ENCODE measurements at places on chromosomes 3 and 15.

GRCh38 chr3:62559831-62560445 is 186.6 kb upstream of the FEZF2 start:
- ATAC-seq: no peak

- ATAC-seq: no peak
Measured at GRCh38 chr15:36982430-36982829, 117.9 kb downstream of the MEIS2 start.

DNA sequence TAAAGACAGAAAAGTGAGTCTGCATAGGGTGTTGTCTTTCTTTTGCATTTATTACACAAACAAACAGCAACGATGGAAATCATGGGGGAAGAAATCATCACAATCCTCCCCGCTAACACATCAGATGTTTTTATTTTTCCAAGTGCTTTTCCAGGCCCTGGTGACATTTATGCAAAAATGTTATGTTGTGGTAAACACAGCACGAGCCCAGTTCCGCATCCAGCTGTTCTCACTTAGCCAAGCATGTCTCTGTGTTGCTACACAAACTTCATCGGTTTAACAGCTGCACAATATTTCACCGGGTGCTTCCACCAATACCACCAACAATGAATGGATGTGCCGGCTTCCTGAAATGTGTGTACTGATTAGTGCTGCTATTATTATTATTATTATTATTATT is 53.7 kb upstream of the ABHD17C start:
- ATAC-seq: no peak

DNA sequence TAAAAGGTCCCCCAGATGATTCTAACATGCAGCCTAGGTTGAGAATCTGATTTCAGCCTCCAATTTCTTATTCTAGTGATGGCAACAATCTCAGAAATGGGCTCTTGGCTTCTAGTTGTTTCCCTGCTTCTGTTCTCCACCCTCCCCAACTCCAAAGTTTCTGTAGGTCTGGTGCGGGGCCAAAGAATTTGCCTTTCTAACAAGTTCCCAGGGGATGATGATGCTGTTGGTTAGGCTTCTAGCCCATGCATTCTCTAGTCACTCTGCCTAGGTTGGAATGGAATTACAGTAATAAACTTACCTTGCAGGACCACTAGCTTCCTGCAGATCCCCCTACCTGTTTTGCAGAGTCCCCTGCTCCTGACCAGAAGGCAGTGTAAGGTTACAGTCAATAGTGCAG is 103.2 kb upstream of the PPP2R3A start:
- ATAC-seq: no peak

DNA sequence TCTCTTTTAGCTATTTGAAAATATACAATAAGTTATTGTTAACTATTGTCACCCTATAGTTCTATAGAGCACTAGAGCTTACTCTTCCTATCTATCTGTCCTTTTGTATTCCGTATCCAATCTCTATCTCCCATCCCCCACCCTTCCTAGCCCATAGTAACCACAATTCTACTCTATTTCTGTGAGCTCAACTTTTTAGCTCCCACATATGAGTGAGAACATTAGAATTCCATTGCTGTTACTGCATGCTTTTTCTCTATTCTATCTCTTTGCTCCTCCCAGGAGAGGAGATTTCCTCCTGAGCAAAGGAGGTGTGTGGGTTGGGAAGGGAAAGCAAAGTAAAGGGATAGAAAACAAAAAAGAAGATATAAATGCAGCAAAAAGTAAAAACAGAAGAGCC is 105.6 kb upstream of the SLC4A7 start:
- ATAC-seq: no peak

GRCh38 chr3:100910986-100911385 is 82.2 kb downstream of the ABI3BP start:
- ATAC-seq: no peak

GRCh38 chr15:60831540-60831939 is 352.6 kb upstream of the ICE2 start:
- no peak for ATAC-seq

DNA sequence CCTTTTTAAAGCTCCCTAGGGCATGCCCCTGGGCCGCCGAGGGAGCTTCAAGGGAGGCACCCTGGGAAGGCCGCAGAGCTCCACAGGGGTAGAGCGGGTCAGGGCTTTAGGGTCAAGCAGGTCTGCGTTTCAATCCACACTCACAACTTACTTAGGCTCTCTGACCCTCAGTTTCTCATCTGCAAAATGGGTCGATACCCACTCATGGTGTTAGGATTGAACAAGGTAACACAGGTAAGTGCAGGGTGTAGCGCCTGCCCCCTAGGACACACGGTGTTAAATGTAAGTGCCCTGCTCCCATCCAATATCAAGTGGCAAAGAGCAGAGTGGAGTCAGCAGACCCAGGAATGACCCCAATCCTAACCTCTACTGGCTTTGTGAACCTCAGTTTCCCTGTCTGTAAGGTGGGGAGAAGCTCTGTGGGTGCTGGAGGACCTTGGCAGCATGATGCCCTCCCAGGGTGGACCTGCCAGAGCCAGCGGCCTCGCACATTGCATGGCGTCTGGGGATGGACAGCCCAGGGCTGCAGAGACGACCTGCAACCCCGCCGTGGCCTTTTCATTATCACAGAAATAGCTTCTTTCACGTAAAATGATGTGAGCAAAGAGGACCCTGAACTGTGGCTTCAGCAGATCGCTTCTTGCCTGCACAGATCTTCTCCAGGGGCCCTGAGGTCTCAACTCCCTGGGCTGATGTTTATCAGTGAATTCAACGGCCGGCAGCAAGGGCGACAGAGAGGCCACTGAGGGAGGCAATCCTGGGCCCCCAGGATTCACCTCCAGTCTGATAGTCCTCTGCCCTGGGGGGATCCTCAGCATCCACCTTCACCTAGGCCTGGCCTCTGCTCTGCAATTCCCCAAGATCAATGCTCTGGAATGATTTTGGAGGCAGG is 138.5 kb downstream of the CHSY1 start:
- ATAC-seq: no peak

- ATAC-seq: no peak
Measured at GRCh38 chr3:11602886-11603527, 40.7 kb downstream of the VGLL4 start.

GRCh38 chr3:116166121-116166520 is 279.2 kb downstream of the LSAMP start:
- ATAC-seq: no peak

DNA sequence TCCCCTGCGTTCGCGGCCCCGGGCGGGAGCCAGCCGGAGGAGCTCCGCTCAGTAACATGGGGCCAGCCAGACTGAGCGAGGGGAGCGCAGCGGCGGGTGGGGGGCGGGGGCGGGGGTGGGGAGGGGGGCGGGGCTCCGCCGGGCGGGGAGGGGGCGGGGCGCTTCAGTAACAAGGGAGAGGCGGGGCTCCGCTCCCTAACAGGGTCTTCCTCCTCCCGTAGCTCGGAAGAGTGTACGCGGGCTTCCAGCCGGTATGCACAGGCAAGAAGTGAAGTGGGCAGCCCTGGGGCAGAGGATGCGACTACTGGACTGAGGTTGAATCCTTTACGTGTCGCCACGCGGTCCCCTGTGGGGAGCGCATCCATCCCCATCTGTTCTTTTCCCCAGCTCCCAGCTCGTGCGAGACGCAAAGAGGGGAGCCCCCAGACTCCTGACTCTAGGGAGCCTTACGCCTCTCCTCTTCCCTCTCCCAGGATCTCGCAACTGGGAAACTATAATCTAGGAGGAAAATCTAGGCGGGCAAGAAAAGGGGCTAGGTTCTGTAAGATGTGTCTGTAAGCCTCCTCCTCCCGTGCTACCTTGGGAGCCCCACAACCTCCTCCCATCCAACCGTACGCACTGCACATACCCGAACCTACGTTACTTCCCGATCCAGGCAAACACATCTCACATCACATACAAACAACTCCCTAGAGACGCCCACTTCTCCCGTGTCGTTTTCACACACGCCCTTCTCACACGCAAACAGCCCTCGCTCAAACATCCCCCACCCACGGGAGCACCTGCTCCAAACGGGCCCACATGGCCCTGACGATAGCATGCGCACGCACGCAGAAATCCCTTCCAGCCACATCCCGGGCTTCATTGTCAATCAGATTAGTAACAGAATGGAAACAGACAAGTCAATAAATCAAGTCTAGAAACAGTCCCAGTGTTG is at the start of gene SHF:
Gene SHF (minus strand): TSS at position 73 of the 937 bp plus-strand sequence. CDS start 15 bp downstream, at position 58.
- peak; percentile 30 for ATAC-seq

DNA sequence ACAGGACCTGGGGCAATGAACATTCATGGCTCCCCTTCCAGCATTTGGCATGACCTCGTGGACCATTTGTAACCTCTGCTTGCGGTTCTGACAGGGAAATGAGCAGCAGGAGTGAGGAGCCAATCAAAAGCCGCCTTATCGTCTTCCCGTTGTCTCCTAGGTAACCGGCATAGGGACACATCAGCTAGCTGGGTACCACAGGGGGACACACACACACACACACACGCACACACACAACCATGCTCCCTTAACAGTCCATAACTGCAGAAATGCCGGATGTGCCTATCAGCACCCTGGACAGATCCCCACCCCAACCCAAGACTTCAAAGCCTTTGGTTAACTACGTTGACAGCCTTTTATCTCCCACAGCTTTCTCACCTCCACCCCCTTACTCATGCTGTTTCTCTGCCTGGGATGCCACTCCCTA is 53.4 kb upstream of the CCDC174 start:
- ATAC-seq: no peak

GRCh38 chr3:43388175-43388574 is 101.8 kb downstream of the SNRK start:
- no peak for ATAC-seq

DNA sequence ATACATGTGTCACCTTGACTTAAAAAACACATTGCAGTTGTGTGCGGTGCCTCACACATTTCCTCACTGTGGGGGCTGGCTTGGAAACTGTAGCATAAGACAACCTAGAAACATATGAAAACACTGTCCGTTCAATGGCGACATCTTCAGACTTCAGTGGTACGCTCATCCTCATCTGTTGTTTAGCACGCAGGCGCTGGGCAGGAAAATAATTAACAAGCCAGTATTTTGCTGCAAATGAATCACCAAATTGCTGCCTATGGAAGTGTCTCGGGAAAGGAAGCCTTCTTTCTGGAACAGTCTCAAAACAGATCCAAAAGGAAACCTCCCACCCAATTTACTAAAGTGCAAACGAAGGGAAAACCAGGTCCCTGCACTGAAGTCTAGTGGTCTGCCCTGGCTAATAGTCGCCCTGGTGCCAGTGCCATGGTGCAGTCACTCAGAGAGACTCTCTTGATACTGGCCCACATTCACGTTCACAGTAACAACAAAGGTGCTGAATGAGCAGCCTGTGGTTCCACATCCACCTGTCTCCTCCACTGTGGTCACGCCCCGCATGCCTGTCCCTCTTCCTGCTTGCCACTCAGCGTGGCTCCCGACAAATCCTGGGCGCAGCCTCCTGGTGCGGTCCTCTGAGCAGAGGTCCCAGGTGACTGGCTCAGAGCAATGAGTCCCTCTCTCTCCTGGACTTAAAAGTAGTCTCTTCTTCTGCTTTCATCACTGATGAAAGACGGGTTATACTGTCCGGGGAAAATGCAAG is 35.6 kb upstream of the MUC13 start:
- ATAC-seq: no peak

DNA sequence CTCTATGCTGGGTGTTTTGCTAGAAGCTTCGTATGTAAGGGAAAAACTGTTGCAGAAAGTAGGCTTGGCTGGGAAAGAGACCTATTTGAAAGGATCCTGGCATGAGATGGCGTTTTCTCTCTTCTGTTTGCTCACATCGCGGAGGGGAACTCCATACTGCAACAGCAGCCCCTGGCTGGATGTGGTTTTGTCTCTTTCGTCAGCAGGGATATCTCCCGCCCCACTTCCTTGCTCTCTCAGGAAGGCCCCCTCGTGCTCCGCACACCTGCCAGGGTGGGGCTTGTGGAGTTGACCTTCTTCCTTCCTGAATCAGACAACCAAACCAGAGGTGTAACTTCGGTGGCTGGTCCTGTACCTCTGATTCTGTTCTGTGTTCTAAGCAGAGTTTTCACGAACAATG is 26.4 kb upstream of the MYZAP start:
- peak; percentile 27 for ATAC-seq

DNA sequence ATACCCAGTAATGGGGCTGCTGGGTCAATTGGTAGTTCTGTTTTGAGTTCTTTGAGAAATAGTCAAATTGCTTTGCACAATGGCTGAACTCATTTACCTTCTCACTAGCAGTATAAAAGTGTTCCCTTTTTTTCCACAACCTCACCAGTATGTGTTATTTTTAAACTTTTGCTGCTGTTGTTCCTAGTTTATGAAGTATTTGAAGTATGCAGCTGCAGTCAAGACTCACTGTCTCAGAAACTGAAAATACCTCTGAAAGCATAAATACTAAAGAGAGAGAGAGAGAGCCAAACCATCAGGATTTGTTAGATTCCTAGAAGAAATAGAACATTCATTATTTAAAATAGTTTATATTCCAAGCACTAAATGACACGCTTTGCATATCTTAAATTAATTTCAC is 764.2 kb downstream of the NTRK3 start:
- no peak for ATAC-seq

GRCh38 chr3:197496746-197497125 is 59.0 kb downstream of the BDH1 start:
- no peak for ATAC-seq

- ATAC-seq: no peak
Measured at GRCh38 chr3:104206925-104207324, 1159.8 kb upstream of the ALCAM start.

DNA sequence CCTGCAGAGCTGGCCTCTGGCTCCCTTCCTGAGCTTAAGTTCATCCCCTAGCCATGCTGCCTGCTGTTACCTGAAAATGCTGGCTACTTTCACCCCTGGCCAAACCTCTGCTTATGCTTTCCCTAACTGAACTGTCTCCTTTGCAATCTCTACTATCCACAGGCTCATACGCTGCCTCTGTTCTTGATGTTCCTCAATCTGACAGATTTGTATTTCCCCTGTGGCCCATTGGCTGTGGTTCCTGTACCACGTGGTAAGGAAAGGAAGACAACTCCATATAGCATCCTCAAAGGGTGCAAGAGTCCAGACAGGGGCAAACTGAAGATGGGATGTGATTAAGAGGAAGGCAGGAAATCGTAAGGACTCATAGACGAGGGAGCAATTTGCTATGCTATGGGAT is 33.2 kb downstream of the TGM4 start:
- no peak for ATAC-seq

DNA sequence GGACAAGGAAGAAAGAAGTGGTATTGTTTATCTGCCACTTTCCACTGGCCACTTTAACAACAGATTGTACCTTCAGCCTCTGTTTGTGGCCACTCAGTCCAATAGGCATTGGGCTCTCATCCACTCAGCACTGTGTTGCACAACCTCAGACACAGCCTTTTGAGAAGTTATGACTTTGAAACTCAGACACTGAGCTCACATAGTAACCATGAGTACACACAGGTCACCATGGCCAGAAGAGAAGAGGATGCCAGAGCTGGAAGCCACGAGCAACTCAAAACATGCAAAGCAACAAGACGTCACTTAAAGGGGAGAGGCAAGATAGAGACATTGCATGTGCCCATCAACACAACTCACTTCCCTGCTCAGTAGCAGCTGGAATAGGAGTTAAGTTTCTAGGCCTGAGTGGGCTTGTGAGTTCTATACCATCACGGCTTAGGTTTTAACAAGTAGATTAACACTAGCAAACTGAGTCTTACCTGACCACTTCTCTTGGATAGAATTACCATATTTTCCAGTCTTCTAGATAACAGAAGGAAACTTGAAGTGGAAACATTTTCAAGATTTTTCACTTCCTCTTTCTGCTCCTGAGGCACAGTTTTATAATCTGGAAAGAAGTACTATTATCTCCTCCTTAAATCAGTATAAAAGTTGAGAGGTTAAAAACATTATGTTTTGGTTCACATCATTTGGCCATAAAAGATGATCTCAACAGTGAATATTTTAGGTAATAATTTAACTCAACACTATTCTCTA is 103.5 kb downstream of the IMPG2 start:
- no peak for ATAC-seq

- ATAC-seq: no peak
Measured at GRCh38 chr3:257826-258225, 61.3 kb downstream of the CHL1 start.

GRCh38 chr3:193897731-193898180 is 238.2 kb upstream of the HES1 start:
- ATAC-seq: no peak

All from esophagus mucosa (tissue), 1 donor.